ENCODE measurements at places on chromosomes 13 and 19. TPM values are rescaled to one million over a fixed set of nuclear protein-coding genes. Genes with fewer than 3 reads are reported as not detected.

KLK4 gene
- total RNA-seq = not detected

ZNF14 gene
- 3.3 TPM for total RNA-seq

UBE2M gene
- total RNA-seq = 73.5 TPM

KLK15 gene
- not detected for total RNA-seq

ZNF442 gene
- 1.8 TPM for total RNA-seq

TMEM221 gene
- not detected for total RNA-seq

ZNF497 gene
- 0.73 TPM for total RNA-seq

ZNF90 gene
- total RNA-seq = 2.9 TPM

IGFL2 gene
- total RNA-seq = not detected

NRTN gene
- total RNA-seq = not detected

TSSK6 gene
- 2.7 TPM for total RNA-seq

PGPEP1 gene
- 17.4 TPM for total RNA-seq

RAB20 gene
- total RNA-seq = 8.1 TPM

MIDN gene
- total RNA-seq = 15.8 TPM

SYT5 gene
- total RNA-seq = 0.39 TPM

ADM5 gene
- 1.2 TPM for total RNA-seq

NLRP11 gene
- not detected for total RNA-seq

ZNF234 gene
- total RNA-seq = 10.9 TPM

LRRC4B gene
- under 0.01 TPM for total RNA-seq

CCL25 gene
- not detected for total RNA-seq

LILRA1 gene
- not detected for total RNA-seq

ZNF99 gene
- not detected for total RNA-seq

PIK3R2 gene
- 20.2 TPM for total RNA-seq

SOX21 gene
- total RNA-seq = not detected

PRTN3 gene
- total RNA-seq = not detected

Data from subcutaneous preadipocyte (primary cell).